ENCODE measurements at places on chromosomes 1 and 21.
A peak's percentile ranks its signal among the peaks of the same experiment; 100 is the strongest.

- DNase-seq = no peak
Observed at GRCh38 chr21:35974775-35975174, 85.6 kb downstream of the SETD4 start.

DNA sequence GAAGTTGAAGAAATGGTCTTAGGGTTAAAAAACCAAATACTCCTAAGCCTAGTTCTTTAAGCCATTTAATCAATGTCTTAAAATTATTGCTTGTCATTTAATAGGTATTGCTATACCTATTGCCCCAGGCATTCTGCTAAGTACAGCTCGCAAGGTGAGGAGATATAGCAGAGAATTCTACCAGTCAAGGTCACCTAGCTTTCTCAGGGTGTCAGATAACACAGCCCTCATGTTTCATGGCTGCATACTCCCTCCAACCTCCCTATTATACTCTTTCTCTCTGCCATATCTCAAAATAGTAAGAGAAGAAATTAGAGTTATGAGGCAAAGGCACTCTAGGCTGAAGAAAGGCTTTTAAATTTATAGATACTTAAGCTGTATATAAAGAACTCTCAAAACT, 68.4 kb upstream of the GPR88 start:
- no peak for DNase-seq

DNA sequence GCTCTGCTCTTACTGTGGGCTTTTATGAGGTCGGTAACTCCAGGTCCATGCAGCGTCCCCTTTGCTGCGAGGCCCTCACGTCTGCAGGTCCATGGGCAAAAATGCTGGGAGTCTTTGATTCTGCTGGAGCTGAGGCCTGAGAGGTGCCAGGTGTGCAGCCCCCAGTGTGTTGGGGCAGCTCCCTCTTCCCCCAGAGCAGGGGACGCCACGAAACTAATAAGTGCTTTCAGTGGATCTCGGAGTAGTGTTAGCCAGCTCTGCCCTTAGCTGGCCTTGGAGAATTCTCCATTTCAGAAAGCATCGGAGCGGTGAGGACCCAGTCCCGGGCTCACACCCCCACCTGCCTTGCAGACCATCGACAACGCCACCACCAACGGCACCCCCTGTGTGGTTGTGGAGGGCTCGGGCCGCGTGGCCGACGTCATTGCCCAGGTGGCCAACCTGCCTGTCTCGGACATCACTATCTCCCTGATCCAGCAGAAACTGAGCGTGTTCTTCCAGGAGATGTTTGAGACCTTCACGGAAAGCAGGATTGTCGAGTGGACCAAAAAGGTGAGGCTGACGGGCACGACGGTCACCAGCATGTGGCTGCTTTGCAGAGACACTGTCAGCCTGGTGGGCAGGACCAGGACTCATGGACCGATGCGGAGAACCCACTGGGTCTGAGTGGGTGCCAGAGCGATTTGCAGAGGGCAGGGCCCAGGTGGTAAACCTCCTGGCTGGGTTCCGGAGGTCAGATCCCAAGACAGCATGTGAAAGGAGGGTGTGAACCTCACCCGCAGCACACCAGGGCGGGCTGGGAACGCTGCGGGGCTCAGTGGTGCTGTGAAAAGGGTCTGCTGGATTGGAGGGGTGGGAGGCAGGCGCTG, 25.5 kb downstream of the TRPM2 start:
- DNase-seq = no peak

- DNase-seq = no peak
Observed at GRCh38 chr1:213194855-213195254, 143.8 kb downstream of the RPS6KC1 start.

DNA sequence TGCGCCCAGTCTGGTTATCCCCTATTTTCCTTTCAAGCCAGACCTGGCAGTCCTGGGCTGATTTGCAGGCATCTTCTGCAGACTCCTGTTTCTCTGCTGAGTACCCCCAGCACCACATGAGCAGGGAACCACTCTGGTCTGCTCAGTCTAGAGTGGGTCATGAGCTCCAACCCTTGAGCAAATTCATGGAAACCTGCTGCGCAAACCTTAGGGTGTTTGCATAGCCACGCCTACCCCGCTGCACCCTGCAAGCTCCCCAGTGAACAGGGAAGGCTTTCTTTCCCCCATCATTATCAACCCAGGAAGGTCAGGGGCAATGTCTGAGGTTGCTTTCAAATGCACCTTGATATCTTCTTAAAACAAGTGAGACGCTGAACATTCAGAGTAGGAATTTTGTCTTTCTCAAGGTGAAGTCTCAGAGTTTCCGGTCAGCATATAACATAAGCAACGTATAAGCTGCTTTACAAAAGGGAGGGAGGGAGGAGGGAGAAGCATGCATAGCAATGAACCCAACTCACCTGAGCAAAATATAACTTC, 11.1 kb upstream of the KCNE1 start:
- DNase-seq = no peak

GRCh38 chr1:70671006-70671405, 259.9 kb downstream of the CTH start:
- peak; percentile 2 for DNase-seq

GRCh38 chr1:180505732-180506335, 3.5 kb upstream of the ACBD6 start:
- DNase-seq = no peak

DNA sequence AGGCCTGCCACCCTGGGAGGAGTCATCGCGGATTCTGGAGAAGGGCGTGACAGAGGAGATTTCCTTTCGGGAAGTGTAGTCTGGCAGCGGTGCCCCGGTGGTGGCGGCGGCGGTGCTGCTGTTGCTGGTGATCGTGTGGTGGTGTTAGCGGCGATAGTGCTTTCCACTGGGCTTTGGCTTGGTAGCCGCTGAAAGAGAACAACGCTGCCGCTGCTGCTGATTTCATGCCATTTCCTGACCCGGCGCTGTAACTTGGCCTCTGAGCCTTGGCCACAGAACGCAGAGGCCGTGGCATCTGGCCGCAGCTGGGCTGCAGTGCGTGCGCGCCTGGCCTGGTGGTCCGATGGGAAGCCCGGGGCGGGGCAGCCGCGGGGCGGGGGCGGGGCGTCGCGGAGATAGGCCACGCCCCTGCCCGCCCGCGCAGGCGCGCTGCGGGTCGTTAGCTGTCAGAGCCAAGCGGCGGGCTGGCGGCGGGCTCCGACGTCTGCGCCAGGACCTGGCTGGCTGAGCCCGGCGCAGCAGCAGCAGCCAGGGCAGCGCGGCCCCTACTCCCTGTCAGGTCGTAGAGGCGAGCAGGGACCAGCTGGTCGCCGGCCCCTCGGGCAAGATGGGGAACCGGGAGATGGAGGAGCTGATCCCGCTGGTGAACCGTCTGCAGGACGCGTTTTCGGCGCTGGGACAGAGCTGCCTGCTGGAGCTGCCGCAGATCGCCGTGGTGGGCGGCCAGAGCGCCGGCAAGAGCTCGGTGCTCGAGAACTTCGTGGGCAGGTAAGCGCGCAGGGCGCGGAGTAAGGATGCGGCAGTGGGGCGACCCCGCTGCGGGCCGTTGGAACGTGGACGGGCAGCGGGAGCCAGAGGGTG, at the start of gene DNM3:
Gene DNM3, plus strand, starts transcription at position 449 of the 861 bp plus-strand sequence. Its CDS starts 159 bp downstream, at position 608.
- peak; percentile 77 for DNase-seq

- no peak for DNase-seq
Observed at GRCh38 chr1:101100674-101101073, 75.1 kb upstream of the DPH5 start.

- no peak for DNase-seq
Observed at GRCh38 chr1:154992721-154993571, 440 bp upstream of the LENEP start.

DNA sequence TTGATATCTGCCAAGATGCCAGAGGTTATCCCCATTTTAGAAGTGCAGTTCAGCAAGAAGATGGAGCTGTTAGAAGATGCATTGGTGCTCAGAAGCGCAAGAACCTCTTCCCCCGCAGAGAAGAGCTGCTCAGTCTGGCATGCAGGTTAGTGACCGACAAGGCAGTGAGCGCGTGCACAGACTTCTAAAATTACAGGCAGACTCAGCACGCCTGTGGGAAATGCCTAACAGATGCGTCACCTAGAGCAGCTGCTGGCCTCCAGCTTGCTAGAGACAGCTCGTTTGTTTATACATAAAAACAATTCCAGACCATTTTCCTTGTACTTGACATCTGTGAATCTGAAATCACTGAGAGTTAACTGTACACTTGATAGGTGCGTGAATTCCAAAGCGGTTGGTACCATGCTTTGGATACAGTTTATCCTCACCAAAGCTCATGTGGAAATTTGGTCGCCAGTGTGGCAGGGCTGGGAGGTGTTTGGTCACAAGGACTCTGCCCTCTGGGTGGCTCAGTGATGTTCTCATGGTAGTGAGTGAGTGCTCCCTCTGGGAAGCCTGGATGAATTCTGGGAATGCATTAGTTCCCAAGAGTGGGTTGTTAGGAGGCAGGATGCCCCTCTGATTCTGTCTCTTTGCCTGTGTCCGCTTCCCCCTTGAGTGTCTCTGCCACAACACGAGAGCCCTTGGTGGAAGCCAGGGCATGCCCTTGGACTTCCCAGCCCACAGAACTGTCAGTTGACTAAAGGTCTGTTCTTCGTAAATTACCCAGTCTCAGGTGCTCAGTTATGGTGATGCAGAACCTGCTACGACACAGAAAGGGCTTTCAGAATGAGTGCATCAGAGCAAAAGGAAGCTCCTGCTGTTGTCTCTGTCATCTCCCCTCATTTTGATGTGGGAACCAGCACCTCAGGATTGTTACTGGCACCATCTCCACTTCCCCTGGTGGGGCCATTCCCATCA, 24.4 kb downstream of the SNAP47 start:
- no peak for DNase-seq

DNA sequence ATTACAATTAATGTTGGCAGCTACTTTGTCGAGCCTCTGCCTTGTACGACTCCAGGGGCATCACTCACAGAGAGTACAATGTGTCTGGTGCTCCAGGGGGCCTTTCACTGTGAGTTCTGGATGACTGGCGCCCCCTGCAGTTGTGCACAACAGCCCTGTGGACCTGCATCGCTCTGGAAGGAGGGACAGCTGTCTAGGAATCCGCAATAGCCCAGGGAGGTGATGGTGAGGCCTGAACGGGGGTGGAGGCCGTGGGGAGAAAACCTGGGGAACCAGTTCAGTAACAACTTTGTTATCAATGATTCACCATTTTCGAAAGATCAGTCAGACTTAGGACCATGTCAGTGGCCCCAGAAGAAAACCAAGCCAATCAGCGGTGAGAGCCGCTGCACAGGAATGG, 189.1 kb downstream of the KAZN start:
- no peak for DNase-seq

- no peak for DNase-seq
Observed at GRCh38 chr1:153478692-153479618, 18.5 kb upstream of the S100A7 start.

DNA sequence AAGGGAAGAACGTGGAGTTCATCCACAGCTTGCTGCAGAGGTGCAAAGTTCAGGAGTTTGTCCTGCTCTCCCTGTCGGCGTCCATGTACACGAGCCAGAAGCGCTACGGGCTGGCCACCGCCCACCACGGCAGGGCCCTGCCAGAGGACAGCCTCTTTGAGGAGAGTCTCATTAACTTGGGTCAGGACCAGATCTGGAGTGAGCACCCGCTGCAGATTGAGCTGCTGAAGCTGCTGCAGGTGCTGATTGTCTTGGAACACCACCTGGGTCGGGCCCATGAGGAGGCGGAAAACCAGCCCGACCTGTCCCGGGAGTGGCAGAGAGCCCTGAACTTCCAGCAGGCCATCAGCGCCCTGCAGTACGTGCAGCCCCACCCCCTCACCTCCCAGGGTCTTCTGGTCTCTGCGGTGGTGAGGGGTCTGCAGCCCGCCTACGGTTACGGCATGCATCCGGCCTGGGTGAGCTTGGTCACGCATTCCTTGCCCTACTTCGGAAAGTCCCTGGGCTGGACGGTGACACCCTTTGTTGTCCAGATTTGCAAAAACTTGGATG, 73.8 kb upstream of the MORC3 start:
- DNase-seq = no peak

DNA sequence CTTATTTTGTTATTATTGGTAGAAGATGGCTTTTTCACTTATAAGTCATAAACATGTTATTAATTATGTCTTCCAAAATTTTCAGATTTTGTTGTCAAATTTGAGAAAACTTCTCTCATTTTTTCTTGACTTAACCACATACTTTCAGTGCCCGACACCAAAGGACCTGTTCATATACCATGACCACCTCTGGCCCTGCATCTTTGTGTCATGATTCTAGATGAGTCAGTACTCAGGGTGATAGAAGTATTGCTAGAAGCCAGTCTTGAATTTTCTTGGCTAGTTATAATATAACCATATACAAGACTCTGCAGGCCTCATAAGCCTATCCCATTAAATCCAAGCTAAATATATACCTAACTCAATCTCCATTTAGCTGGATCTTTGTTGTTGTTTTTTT, 35.4 kb upstream of the DPH5 start:
- DNase-seq = no peak

DNA sequence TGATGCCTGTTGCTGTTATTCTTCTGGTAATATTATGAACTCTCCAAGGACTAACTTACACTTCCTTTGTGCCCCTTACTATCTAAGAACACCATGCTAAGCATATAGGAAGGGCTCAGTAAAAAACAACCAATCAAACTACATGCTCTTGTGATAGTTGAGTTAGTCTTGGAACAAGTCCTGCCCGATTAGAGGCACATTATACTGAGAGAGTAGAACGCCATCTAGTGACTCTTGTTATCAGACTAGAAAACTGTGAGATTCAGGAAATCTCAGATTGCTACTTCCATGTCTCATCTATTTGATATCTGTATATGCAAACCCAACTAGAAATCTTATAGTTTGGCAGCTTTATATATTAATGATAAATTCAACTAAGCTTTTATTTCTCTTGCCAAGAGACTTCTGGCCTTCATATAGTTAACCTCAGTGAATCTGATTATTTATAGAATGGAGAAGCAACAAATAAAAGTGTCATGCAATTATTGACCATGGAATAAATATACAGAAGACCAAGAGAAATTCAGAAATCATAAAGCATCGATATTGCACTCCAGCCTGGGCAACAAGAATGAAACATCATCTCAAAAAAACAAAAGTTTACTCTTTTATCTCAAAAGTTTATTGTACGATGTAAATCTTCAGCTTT, 7.8 kb upstream of the SRRM1 start:
- DNase-seq = peak; percentile 86

DNA sequence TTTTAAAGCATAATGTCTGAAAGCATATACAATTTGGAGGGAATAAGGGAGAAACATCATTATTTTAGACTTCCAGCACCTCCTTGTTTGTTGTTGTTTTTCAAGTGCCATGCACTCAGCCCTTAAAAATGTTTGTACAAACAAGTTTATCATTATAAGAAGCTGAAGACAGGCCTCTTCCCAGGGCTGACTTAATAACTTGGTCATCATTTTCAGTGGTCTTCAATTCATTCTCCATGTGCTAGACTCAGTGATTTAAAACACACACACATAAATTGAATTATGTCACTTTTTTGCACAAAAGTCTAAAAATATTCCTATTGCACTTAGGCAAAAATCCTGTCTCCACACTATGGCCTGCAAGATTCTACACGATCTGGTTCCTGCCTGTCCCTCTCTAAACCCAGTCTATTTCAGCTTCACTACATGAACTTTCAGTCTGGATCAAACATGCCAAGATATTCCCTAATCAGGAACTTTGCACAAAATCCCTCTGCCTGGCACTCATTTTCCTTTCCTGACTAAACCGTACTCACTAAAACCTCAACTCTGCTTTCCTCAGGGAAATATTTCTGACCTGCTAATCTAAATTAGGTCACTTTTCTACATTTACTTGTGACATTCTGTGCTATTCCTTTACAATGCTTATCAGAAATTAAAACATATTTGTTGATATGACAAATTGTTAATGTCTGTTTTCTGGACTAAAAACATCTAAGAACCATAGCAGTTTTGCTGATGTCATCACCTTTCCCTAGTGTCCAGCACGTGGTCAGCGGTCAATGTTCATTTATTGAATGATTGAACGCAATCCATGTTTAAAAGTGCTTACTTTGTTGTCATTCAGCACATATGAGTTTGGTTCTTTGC, 14.8 kb upstream of the GBP5 start:
- no peak for DNase-seq

GRCh38 chr1:74010206-74010605, 187.8 kb downstream of the LRRIQ3 start:
- peak; percentile 4 for DNase-seq
